Stimulated activated CD8-positive, alpha-beta memory T cell treated with anti-CD3 and anti-CD28 coated beads, Interleukin-2, amount 100 ng/mL, for 48 hours (primary cell): ENCODE measurements at places on chromosomes 5 and 9.
A peak's percentile ranks its signal among the peaks of the same experiment; 100 is the strongest.

DNA sequence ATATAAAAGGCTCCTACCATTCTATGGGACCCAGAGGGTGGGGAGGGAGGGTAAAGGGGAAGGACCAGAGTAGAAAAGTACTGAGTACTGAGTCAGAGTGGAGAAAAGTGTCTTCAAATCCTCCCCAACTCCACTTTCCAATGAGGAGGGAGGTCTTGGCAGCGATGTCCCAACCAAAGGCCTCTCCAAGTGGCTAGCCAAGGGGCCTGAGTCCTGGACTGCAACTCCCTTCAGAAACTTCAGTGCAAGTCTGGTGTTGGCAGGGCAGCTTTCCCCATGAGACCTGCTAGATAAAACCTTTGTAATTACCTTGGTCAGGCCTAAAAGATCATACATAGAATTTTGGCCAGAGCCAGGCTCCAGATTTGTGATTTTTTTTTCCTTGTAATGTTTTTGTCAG is 111.3 kb upstream of the TNPO1 start:
- DNase-seq: no peak

DNA sequence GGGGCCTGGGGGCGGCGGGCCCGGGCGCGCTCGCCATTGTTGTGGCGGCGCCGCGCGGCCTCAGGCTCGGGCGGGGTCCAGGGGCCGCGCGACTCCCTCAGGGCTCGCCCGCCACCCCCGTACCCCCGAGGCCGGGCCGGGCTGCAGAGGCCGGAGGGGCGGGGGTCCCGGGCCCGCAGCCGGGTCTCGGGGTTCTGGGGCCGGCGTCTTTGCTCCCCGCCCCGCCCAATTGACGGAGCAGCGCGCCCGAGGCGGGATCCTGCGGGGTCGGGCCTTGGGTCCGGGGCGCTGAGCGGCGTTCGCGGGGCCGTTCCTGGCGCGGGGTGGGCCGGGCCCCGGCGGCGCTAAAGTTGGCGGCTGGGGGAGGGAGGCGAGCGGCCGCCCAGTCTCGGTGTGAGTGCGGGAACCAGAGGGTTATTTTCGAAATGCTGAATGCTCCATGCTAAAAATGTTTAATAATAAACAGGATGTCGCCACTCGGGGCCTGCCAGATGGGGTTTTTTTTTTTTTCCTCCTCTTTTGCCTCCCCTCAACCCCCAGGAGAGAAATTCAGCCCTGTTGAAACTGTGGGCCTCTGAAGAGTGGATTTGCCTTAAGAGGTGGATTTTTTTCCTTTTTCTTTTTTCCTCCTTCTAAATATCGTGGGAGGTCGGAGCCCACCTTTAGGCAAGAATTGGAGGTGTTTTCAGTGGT is 724 bp downstream of the PRRC2B start:
- DNase-seq: peak; percentile 38

DNA sequence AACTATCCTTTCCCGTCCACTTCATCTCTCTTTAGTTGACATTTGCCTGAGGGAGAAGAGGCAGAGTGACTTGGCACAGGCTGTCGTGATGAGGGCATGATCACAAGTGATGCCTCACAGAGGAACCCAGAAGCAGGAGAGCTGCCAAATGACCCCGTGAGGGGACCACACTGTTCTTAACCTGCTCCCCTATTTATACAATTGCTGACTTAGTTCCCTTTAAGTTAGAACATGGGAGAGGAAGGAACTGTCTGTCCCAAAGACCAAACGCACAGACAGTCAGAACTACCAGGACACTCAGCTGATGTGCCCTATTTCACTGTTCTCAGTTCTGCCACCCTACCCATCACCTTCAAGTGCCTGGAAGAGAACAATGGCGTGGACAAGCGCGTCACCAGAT is 73.7 kb downstream of the SLC1A3 start:
- no peak for DNase-seq

- DNase-seq: no peak
These were observed 2.5 kb upstream of the PSMD5 start for GRCh38 chr9:120845255-120845654.

DNA sequence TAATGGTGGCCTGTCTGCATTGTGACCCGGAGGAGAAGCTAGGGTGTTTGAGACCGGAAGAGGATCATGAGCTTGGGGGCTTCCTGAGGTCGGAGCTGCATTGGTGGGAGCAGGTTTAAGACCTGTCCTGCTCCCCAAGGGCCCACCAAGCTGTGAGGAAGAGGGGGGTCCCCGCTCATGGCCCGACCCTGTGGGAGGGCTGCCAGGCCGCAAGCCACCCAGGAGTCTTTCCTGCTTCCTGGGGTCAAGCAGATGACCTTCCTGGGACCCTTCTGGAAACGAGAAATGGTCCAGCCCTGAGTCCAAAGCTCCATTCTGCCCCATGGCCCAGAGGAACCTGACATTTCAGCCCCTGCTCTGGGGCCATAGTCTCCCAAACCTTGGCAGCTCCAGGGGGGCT is 61.5 kb upstream of the RNU6ATAC start:
- DNase-seq: no peak
